Inflammatory macrophage treated with lipopolysaccharide for 1 hour (primary cell): ENCODE measurements at places on chromosomes 16 and 17.

- DNase-seq = no peak
These were observed 61.4 kb upstream of the TMC5 start for GRCh38 chr16:19356024-19356952.

DNA sequence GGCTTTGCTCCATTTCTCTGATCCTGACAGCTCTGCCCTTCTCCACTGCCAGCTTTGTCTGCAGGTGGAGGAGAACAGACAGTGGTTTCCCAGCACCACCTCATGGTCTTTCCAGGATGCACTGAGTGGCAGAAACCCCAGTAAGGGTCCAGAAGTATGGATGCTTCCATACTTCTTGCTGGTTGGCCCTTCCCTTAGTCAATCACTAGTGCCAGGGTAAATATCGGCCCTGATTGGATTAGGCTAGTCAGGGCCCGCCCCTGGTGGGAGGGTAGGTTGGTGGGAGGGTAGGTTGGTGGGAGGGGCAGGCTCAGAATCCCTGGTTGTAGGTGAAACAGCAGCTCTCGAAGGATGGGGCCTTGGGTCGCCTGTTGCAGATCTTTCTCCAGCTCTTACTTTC is 10.2 kb downstream of the RNF213 start:
- peak; percentile 54 for DNase-seq

DNA sequence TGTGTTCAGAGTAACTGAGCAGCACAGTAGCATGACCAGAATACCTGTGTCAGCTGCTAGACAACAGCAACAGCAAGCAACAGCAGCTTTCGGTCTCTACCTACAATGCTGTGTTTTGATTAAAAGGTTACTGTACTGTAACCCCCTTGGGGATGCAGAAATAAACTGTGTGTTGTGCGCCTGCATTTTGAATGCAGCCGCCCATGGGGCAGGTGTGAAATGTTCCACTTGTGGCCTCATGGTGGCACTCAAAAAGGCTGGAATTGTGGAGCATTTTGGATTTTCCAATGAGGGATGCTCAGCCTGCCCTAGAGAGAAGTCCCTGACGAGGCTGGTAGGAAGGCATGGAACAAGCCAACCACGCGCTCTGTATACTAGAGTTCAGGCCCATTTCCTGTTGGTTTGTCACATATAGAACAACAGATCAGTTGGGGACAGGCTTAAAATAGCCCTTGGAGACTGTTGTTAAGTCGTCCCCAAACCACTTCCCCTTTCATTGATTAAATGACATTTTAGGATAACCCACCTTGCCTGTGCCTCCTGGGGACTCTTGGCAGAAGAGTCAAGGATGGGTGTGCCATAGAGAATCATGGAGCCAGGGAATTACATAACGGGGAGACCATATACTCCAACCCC is 27.1 kb downstream of the SCPEP1 start:
- DNase-seq = peak; percentile 14

- no peak for DNase-seq
These were observed 471 bp downstream of the PARD6A start for GRCh38 chr16:67661101-67661761.

DNA sequence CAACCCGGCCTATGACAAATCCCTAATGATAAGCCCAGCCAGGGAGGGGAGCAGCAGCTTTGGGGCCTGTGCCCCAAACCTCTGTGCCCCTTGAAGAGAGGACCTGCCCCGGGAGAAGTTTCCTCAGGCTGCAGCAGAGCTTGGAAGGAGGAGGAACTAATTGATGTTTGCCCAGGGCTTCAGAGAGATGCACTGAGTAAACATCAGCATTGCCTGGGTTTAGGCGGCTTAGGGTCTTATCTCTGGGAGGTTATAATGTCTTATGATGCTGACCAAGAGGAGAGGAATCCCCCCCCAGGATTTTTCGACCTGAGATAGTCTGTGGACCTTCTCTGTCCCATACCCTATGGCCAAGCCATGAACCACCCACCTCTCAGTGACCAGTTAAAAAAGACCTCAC is 148.7 kb upstream of the SDK2 start:
- DNase-seq = no peak

- DNase-seq = no peak
These were observed 22.1 kb downstream of the EMP2 start for GRCh38 chr16:10558305-10558704.

GRCh38 chr17:15346066-15346595 is 4.7 kb upstream of the TEKT3 start:
- no peak for DNase-seq

GRCh38 chr17:66900126-66901010 is 64.1 kb upstream of the CACNG4 start:
- no peak for DNase-seq

GRCh38 chr17:40312893-40313667 is 4.1 kb downstream of the RARA start:
- no peak for DNase-seq

DNA sequence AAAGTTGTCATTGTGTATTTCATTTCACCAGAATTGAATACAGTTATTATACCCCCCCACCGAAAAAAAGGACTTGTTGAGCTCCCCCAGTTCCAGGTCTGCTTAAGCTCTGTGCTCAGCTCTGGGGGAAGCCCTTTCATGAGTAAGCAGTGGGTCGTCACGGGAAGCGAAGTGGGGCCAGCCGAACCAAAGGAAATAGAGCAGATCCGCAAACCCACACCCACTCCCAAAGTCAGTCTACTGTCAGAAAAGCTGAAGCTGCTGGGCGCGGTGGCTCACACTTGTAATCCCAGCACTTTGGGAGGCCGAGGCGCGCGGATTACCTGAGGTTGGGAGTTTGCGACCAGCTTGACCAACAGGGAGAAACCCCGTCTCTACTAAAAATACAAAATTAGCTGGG is 50.1 kb downstream of the PECAM1 start:
- DNase-seq = peak; percentile 49

GRCh38 chr17:44672479-44673093 is 16.3 kb downstream of the MEIOC start:
- DNase-seq = peak; percentile 62

- no peak for DNase-seq
These were observed 58.8 kb downstream of the AP2B1 start for GRCh38 chr17:35645923-35646322.

GRCh38 chr17:39662551-39663339 is 2.4 kb upstream of the TCAP start:
- no peak for DNase-seq

- DNase-seq = no peak
These were observed 225.6 kb downstream of the MSI2 start for GRCh38 chr17:57481910-57482391.

GRCh38 chr16:77322757-77323156 is 112.1 kb downstream of the ADAMTS18 start:
- no peak for DNase-seq

DNA sequence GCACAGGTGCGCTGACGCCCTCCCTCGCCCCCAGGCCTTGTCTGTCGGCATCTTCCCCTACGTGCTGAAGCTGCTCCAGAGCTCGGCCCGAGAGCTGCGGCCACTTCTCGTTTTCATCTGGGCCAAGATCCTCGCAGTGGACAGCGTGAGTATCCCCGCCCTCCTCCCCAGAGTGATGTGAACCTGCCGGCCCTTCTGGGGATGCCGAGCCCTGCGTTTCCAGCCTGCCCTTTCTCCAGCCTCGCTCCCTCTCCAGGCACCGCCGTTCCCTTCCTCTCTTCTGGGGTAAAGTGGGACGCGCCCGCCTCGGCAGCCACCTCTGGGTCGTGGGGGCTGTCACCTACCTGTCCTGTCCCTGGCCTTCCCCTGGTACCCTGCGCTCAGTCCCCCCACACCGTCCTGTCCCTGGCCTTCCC is 133.9 kb upstream of the CHMP6 start:
- no peak for DNase-seq

- DNase-seq = no peak
These were observed 36.1 kb upstream of the ERCC4 start for GRCh38 chr16:13883881-13884280.

- no peak for DNase-seq
These were observed 496.8 kb downstream of the XYLT1 start for GRCh38 chr16:16973707-16974591.

- no peak for DNase-seq
These were observed 154.1 kb upstream of the RPL38 start for GRCh38 chr17:74049167-74049966.

GRCh38 chr16:23566724-23567123 is 9.2 kb downstream of the UBFD1 start:
- DNase-seq = no peak

DNA sequence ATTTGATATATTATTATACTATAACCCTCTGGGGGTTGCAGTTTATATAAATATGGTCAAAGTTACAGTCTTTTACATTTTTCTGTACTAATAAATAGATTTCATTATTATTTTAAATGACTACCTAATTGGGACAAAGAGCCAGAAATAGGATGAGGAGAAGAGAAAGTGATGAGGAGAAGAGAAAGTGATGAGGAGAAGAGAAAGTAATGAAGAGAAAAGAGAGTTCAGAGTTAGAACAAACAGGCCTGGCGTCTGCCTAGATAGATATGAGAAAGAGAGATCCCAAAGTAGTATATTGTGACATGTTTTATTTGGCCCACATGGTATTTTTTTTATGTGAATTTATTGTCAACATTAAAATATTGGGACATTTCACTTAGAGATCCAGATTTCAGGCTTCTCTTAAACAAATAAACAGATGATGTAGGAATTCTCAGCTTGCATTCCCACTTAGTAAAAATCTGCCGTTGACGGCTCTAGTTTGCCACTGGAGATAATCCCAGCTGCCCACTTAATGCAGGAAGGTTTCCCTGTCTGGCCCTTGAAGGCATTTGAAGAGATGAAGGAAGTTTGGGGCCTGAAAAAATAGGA is 210.7 kb downstream of the STX8 start:
- DNase-seq = no peak

DNA sequence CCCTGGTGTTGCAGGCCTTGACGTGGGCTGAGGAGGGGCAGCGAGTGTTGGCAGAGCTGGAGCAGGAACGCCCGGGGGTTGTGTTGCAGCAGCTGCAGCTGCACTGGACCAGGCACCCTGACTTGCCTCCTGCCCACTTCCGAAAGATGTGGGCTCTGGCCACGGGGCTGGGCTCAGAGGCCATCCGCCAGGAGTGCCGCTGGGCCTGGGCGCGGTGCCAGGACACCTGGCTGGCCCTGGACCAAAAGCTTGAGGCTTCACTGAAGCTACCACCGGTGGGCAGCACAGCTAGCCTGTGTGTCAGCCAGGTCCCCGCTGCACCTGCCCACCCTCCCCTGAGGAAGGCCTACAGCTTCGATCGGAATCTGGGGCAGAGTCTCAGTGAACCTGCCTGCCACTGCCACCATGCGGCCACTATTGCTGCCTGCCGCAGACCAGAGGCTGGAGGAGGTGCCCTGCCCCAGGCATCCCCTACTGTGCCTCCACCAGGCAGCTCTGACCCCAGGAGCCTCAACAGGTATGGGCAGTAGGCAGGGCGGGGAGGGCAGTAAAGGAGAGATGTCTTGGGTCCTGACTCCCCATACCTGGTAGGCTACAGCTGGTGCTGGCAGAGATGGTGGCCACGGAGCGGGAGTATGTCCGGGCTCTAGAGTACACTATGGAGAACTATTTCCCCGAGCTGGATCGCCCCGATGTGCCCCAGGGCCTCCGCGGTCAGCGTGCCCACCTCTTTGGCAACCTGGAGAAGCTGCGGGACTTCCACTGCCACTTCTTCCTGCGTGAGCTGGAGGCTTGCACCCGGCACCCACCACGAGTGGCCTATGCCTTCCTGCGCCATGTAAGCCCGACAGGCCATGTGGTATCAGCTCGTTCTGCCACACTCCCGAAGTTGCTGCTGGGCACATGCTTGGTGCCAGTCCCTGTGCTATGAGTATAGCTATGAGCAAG is 5.6 kb downstream of the PLEKHG4 start:
- no peak for DNase-seq

DNA sequence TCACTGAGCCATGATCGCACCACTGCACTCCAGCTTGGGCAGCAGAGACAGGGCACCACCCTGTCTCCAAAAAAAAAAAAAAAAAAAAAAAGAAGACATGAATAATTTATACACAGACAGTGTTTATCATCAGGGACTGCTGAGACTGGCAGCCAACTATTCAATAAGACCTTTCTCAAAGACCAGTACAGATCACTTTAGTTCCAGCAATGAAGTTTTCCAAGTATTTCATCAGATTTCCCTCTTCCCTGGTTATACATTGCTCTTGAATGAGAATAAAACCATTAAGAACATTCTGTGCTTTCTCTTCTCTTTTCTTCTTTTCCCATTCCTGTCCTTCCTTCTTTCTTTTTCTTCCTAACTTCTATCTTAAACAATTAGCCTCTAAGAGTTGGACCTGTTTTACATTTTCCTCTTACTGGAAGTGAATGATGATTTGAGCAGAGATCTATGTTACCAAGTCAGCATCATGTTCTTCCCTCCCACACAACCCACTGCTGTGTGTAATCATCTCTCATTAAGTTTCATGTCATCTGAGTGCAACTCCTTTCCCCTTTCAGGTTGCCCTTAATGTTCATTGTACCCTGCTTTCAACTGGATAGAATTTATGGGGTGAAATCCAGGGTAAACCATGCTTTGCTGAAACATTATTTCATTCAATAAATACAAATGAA is 35.9 kb upstream of the SMIM36 start:
- DNase-seq = peak; percentile 62

DNA sequence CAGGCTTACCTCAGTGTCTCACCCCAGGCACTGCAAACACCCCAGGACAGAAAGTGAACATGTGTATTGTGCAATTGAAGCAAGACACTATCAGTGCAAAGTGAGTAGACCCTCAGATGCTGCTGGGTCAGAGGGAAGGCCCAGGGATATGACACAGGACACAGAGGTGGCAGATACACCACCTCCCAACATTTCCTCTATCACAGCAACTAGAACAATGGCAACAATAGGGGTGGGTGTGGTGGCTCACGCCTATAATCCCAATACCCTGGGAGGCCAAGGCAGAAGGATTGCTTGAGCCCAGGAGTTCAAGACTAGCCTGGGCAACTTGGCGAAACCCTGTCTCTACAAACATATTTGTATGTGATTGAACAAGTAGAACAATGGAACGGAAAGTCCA is 22.5 kb downstream of the MILR1 start:
- no peak for DNase-seq

GRCh38 chr16:55077266-55077665 is 146.6 kb downstream of the IRX5 start:
- no peak for DNase-seq

- peak; percentile 17 for DNase-seq
These were observed 61.7 kb upstream of the LGALS9 start for GRCh38 chr17:27569257-27569722.

DNA sequence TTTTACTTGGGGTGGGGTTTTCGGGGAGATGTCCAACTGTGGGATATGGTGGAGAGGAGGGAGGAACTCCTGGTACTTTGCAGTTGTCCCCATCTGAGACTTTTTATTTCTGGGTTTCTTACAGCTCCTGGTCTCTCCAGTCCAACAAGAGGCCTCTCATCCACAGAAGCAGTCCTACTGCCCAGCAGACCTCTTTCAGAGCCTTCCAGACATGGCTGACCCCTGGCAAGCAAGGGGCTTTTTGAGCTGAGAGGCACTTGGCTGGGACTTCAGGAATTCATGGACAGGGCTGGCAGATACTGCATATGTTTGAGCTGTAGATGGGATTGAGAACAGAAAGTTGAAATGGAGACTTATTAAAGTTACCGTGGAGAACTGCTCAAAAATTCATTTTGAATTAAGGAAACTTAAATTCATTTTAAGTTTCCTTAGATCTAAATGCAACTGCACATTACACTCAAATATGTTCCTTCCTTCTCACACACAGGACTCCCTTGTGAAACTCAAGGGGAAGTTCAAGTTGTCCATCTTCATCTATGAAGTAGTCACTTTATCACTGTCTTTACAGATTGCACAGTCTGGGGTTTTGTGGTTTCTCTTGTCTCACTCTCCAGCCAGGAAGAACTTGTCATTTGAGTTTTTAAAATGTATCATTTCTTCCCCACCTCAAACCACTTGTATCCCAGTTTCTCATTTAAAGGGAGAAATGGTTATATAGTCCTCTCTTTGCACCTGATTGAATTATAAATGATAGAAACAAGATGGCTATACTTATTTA is 1.1 kb downstream of the LASP1NB start:
- DNase-seq = peak; percentile 78
